Osteocyte (in vitro differentiated cells): ENCODE measurements at places on chromosomes 2 and 18. TPM values are rescaled to one million over a fixed set of nuclear protein-coding genes. Genes with fewer than 3 reads are reported as not detected.

TRIM43 gene
- not detected in 2 replicates for total RNA-seq

GRCh38 chr18:57428221-57429150 is 6.7 kb upstream of the ONECUT2 start:
- no peak for DNase-seq
- H3K36me3 ChIP-seq, result no peaks in the 10 kb centered on the region
- H3K27me3 ChIP-seq, result peaks cover 80% of the 10 kb centered on the region
- H3K27ac ChIP-seq, result no peak overlapping the region
- peaks cover 12% of the 10 kb centered on the region for H3K4me1 ChIP-seq

ADCYAP1 gene
- not detected in 2 replicates for total RNA-seq

TDRD15 gene
- not detected in 2 replicates for total RNA-seq

DNA sequence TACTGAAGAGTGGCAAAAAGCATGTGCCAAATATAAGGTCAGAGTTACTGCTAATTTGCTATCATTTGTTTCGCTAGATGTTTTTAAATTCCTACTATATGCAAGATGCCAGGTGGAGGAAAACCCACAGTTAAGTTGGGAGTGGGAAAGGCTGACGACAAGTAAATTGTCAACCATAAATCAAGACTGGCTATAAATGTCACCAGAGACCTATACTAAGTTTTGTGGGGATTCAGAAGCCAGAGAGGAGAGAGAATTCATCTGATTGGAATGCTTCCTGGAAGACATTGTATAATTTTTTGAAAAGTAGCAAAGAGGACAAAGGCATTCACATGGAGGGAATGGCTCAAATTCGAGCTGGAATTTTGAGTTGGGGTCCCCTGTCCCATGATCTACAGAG is 64.3 kb downstream of the CFAP221 start:
- no peak overlapping the region for H3K27ac ChIP-seq
- peaks cover 16% of the 10 kb centered on the region for H3K27me3 ChIP-seq
- DNase-seq, result no peak
- no peak overlapping the region for H3K4me3 ChIP-seq
- H3K36me3 ChIP-seq, result no peaks in the 10 kb centered on the region

GRCh38 chr2:165003443-165004130 is 48.3 kb upstream of the SLC38A11 start:
- H3K4me3 ChIP-seq, result no peak overlapping the region
- H3K36me3 ChIP-seq, result no peaks in the 10 kb centered on the region
- DNase-seq, result no peak
- H3K27ac ChIP-seq, result no peak overlapping the region
- no peaks in the 10 kb centered on the region for H3K4me1 ChIP-seq
- peaks cover 24% of the 10 kb centered on the region for H3K27me3 ChIP-seq

- peaks cover 14% of the 10 kb centered on the region for H3K27me3 ChIP-seq
- DNase-seq, result no peak
- H3K36me3 ChIP-seq, result no peaks in the 10 kb centered on the region
- no peak overlapping the region for H3K27ac ChIP-seq
These were observed 50.5 kb downstream of the SLC4A5 start for GRCh38 chr2:74292751-74293150.

GRCh38 chr18:23209031-23209430 is 73.7 kb downstream of the CABLES1 start:
- H3K27ac ChIP-seq, result no peak overlapping the region
- no peak overlapping the region for H3K4me3 ChIP-seq
- peaks cover 23% of the 10 kb centered on the region for H3K4me1 ChIP-seq
- H3K27me3 ChIP-seq, result no peaks in the 10 kb centered on the region
